Frontal cortex (tissue), 4 donors: ENCODE measurements at places on chromosomes 5 and 9. TPM values are rescaled to one million over a fixed set of nuclear protein-coding genes. Genes with fewer than 3 reads are reported as not detected.

DNA sequence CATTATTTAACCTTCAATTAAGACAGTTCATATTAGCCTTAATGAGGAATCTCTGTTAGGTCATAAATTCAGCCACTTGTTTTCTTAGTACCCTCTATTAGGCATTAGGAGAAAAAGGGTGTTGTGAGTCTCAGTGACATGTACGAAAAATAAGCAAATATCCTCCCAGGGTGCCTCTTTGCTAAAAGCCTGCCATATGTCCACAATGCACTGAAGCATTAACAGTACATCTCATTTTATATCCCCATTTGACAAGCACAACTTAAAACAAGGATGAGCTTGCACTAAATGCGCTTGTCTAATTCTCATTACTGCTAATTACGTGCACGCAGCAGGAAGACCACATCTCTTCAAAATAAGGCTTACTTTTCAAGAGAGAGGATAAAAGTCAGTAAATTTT lies 48.4 kb upstream of the SRFBP1 start:
- no peak for DNase-seq

DNA sequence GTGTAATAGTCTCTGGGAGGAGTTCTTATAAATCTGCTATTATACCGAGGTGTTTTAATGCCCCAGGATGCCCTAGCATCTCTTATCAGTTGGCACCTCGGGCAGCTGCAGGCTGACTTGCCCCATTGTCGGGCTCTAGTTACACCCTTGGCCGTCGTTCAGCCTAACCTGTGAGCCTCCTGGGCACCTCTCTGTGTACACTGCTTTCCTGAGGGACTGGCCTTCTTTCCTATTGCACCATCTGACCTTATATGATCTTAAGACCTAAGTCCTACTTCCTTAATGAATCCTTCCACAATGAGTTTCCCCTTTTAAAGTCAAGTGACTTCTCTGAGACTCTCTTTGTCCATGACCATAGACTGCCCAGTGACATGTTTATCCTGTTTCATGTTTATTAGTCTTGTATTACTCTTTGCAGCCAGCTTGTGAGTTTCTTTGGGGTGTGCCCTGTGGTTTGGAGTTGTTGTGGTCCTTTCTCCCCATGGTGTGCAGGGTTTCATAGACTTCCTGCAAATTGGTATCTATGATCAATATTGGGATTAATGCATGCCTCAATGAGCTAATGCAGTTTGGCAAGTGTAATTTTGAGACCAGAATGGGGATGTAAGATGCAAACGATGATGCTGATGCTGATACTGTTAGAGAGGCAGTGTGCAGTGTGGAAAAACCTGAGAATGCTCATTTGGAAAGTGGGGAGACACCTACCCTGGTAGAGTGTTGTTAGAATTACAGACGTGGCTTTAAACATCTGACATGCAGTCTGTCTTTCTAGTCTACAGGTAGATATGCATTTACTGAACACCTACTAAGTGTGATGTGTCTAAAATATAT lies 4.9 kb downstream of the DAPK1 start:
- DNase-seq = no peak

- no peak for DNase-seq
These were observed 376.4 kb downstream of the KCTD16 start for GRCh38 chr5:144547098-144547499.

DNA sequence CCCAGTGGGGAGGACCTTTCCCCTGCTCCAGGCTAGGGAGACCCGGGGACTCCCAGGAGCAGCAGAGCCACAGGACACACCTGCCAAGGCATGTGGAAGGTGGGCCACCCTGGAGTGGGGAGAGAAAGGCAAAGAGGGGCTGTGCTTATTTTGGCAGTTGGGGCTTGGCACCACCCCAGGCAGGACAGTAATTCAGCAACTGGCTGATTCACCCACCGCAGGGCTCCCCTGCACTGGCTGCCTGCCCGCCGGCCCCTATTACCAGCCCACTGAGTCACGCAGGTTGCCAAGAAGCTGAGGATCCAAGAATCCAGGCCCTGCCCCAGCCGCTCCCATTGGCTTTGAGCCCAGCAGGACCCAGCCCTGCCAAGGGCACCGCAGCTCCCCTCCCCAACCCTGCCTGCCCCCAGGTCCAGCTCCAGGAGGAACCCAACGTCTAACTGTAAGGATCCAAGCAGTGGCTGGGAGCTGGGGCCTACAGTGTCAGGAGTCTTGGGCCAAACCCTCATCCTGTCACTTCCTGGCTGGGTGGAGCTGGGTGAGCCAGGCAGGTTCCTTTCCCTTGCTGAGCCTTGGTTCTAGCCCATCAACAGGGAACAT lies 14.2 kb upstream of the RALGDS start:
- no peak for DNase-seq

- no peak for DNase-seq
These were observed 93.7 kb upstream of the PHYKPL start for GRCh38 chr5:178326374-178326715.

GRCh38 chr5:132499440-132500243 lies 9.1 kb upstream of the IRF1 start:
- DNase-seq = no peak

DNA sequence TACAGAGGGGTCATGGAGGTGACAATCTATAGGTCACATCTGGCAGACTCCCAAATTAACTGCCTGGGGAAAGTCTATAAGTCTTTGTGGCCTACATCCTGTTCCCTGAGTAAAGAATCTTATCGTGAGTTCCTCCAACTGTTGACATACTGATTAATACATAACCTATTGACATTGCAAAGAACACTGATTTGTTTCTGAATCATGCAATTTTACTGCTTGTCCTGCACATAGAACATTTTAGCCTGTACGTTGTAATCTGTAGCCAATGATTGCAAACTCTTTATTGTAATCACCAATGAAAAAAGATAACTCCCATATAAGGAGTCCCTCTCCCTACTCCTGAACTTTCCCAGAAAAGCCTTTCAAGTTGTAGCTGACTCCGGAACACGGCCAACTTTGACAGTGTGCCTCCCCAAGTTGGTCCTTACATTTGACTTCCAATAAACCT lies 18.8 kb upstream of the OR2K2 start:
- DNase-seq = no peak

GRCh38 chr5:159552751-159553150 lies 222.5 kb upstream of the IL12B start:
- DNase-seq = no peak

DNA sequence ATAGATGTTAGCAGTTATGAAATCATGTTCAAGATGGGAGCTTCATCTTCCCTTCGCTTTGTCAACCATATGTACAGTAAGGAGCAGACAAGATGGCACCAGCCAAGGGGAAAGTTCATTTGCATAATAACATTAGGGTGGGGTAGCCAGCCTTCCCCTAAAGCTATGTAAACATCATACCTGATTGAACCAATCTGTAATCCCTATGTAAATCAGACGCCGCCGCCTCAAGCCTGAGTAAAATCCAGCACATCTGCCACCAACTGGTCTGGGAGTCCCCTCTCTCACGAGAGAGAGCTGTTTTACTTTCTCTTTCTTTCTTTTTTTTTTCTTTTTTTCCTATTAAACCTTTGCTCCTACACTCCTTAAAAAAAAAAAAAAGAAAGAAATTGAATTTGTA lies 30.8 kb upstream of the REEP2 start:
- DNase-seq = no peak

DNA sequence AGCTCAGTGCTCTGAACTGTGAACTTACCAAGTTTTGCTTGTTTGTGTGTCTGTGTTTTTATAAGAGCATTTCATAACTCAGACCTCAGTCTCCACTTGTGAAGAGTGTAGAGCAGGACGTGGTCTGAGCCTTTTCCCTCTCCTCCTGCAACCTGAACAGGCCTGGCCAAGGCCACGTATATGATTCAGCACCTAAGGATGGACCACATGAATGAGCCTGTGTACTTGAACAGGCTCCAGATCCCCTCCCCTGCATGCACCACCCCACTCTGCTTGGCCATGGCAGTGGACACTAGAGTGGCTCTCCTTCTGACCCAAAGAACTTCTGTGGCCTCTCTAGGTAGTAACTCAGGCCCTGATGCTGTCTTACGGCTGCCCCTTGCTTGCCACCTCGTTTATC lies 125.9 kb upstream of the FSTL4 start:
- DNase-seq = no peak

DNA sequence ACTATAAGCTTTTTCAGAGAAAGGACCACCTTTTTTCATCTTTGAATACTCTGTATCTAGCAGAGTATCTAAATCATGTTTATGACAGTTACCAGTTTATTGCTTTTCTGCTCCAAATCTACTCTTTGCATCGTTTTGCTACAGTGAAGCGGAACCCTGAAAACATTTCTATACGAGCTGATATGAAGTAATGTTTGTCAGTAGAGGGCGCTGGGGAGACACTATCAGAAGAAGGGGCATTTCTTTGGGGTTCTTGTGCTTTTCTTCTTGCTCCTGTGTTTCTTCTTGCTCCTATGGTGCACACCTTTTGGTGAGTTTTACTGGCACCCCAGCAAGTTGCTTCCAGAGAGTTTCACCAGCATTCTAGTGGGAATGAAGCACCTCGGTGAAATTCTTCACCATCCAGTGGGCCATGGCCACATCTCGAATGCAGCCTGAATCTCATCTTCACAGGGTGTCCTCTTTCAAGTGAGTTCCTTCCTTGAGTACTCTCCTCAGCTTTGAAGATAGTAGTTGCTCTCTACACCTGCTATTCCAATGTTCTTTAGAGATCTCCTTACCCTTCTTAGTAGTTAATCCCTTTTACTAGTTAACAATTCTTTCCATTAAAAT lies 98.4 kb downstream of the FGF1 start:
- DNase-seq = no peak

DNA sequence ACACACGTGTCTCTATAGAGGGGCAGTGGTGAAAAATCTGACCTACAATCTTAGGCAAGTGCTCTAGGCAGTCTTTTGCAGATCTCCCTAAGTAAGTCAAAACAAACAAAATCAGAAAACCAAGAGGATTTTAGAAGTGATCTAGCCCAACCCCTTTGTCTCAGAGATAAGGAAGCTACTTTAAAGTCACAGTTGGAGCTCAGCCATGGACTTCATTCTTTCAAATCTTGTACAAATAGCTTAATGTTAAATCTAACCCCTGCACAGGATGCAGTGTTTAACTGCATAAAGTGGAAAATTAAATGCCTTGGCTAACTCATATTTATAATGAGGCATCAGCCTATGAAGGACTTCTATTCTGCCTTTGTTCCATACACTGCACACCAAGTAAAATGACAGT lies 135.1 kb upstream of the RFX3 start:
- DNase-seq = no peak

DNA sequence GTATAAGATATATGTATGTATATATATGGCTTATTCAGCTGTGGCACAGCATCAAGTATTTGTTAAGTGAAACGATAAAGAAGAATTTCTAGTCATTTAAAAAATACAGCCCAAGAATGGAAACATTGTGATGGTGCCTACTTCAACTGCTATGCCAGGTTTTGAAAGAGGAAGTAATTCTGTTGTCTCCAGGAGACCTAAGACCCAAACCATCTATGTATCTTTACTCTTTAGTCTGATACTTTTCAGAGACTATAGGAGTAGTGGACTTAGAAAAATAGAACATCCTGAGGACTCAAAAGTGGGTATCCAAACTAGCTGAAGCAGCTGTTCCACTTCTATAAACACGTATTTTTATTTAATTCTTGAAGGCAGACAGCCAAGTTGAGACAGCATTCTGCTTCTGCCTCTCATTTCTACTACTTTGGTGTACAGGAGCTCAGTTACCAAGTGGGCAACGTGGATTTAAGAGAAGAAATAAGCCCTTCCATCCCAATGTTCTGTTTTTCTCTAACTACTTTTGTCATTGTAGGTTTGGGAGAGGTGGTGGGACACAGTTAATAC lies 110.7 kb downstream of the RPS23 start:
- DNase-seq = no peak

DNA sequence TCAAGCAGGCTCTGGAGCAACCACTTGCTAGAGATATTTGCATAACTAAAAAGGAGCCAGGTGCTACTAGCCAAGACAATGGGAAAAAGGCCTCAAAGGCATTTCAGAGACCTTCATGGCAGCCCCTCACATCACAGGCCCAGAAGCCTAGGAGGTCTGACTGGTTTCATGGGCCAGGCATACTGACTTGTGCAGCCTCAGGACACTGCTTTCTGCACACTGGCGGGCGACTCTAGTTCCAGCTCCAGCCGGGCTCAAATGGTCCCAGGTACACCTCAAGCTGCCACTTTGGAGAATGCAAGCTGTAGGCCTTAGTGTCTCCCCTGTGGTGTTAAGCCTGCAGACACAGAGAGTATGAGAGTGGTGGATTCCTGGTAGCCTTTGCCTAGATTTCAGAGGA lies 27.1 kb downstream of the COX7C start:
- no peak for DNase-seq

GRCh38 chr9:97604901-97605645 lies 28.1 kb downstream of the TSTD2 start:
- DNase-seq = no peak

- DNase-seq = no peak
These were observed 189.4 kb downstream of the AUH start for GRCh38 chr9:91172329-91172728.

- DNase-seq = no peak
These were observed 33.0 kb downstream of the FRMPD1 start for GRCh38 chr9:37683531-37684371.

- no peak for DNase-seq
These were observed 71.2 kb upstream of the TBC1D2 start for GRCh38 chr9:98326459-98327248.

DNA sequence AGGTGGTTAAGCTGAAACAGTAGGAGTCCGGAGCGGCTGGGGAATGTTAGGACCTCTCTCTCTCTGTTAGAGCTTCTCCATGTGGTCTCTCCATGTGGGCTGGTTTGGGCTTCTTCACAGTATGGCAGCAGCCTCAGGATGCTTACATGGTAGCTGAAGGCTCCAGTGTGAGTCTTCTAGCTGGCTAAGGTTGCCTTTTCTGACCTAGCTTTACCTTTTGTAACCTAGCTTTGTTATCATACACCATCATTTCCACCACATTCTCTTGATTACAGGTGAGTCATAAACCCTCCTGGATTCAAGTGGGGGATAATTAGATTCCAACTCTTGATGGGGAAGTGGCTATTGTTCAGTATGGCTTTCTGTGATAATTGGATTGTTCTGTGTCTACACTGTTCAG lies 98.5 kb downstream of the MTREX start:
- DNase-seq = no peak

DNA sequence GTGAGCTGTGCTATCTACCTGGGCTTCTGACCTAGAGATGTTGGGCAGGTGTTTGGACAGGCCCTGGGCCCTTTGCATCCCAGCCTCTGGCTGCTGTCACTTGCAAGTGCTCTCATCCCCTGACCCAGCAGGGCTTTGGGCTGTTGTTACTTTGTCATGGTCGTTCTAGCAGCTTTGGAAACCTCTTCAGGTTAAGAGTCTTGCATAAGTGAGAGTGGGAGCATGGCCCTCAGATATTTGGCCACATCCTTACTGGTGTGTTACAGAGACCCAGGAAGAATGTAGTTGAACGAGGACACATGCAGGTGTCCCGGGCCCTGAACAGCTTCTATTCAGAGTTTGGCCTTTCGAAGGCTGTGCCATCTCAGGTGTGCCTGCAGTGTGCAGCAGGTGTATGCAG lies 4.5 kb downstream of the TENT4A start:
- no peak for DNase-seq

The GADD45G gene
- total RNA-seq = 4.5 TPM

The ZNF454 gene
- 9.0 TPM for total RNA-seq

The DDX4 gene
- 0.82 TPM for total RNA-seq

The STK32A gene
- 4.1 TPM for total RNA-seq

The PSMB7 gene
- 181 TPM for total RNA-seq

The PHF24 gene
- total RNA-seq = 19.2 TPM

The PCDHA1 gene
- total RNA-seq = 8.6 TPM

The GRXCR2 gene
- not detected for total RNA-seq

The PCDHB16 gene
- total RNA-seq = 5.3 TPM

The TEK gene
- total RNA-seq = 6.9 TPM

The NTRK2 gene
- 221 TPM for total RNA-seq

The GDA gene
- 21.6 TPM for total RNA-seq

The DOCK8 gene
- total RNA-seq = 2.4 TPM

The OBP2B gene
- total RNA-seq = not detected

The EIF4EBP3 gene
- not detected for total RNA-seq
